Fibroblast of skin of scalp (primary cell): ENCODE measurements at places on chromosomes 16 and 17.

DNA sequence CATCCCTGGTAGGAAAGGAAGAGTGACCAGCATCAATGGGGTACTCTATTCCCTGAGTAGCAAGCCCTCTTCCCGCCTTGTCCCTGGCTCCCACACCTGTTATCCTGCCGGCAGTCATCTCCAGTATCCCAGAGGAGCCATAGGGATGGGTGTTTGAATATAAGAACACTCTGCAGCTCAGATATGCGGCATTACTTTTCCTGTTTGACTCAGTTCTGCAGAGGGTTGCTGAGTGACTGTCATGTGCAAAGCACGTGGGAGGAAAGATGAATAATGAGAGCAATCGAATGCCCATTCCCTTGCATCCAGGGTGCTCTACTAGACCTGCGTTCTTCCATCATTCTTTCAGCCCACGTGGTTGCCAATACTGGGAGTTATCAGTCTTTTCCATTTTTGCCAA lies 115.1 kb downstream of the PRKCB start:
- DNase-seq = no peak

DNA sequence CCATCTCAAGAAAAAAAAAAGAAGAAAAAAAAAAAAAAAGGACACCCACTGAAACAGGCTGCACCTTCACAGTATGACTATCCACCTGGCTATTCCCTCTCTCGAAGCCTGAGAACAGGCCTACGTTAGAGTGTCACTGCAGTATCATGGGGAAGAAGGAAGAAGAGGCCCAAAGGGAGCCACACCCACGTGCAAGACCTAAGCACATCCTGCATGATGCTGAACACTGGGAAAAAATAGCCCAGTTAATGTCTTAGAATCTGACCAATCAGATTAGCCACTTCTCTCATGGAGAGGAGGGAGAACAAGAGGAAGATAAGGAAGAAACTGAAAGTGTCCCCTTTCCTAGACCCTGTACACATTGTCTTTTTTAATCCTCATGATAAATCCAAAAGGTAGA lies 19.5 kb upstream of the MED13 start:
- DNase-seq = no peak

GRCh38 chr16:66954097-66954659 lies 6.9 kb upstream of the CES3 start:
- DNase-seq = peak; percentile 70

DNA sequence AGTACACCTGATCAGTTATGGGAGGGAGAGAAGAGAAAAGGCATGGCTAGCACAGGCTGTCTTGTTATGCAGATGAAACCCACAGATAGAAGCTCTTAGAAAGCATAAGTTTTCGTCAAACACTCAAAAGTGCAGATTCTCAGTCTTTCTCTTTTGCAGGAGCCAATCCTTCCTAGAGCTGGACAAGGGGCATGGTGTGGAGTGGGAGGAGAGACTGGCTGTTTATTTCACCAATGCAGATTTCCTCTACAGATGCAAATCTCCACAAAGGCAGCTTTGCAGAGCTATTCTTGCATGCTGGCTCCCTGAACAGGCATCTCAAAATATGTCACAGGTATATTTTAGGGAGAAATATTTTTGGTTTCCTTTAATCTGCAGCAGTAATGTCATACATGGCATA lies 1400.7 kb downstream of the CDH8 start:
- no peak for DNase-seq

DNA sequence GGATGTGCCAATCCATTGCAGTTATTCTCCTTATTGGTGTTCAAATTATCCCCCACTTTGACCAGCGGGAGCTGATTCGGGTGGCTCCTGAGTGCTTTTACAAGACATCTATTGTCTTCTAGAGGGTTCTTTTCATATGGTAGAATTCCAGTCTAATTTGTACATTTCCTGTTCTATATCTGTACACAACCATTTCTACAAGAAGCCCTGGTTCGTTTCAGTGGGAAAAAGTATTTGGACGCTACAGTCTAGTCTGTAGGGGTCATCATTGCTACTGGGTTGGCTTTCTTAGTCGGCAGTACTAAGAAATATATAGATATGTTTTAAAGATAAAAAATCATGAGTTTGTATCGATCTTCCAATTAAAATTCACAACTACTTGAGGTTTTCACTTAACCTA lies 262.6 kb downstream of the MAP2K6 start:
- peak; percentile 11 for DNase-seq

- no peak for DNase-seq
Measured at GRCh38 chr17:47907932-47908562, 12.0 kb downstream of the SP2 start.

- no peak for DNase-seq
Measured at GRCh38 chr17:56717471-56717870, 116.2 kb downstream of the C17orf67 start.

DNA sequence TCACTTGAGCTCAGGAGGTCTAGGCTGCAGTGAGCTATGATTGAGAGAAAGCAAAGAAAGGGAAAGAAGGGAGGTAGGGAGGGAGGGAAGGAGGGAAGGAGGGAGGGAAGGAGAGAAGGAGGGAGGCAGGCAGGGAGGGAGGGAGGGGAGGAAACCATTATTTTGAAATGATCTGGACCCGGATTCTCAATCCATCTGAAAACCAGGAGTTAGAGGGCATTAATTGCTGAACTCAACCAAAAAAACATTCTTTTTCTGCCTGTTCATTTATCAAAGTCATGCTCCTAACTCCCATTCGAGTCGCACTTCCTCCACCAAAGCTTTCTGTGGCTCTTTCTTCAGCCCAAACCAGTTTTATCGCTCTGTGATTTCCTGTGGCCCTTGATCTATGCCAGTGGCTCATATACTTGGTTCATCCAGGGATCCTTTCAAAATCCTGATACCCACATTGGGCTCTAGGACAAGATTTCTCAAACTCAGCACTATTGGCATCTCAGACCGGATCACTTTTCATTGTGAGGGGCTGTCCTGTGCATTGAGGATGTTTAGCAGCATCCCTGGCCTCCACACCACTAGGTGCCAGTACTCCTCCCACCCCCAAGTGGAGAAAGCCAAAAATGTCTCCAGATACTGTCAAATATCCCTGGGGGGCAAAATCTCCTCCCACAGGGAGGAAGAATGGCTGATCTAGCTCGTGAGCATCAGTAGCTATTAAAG lies 38.2 kb downstream of the CMTM4 start:
- DNase-seq = no peak

- DNase-seq = no peak
Measured at GRCh38 chr17:538181-538973, 176.3 kb downstream of the VPS53 start.

- peak; percentile 41 for DNase-seq
Measured at GRCh38 chr17:7916808-7917207, 719 bp upstream of the RNF227 start.

- DNase-seq = no peak
Measured at GRCh38 chr16:58272855-58273254, 22.0 kb downstream of the PRSS54 start.

DNA sequence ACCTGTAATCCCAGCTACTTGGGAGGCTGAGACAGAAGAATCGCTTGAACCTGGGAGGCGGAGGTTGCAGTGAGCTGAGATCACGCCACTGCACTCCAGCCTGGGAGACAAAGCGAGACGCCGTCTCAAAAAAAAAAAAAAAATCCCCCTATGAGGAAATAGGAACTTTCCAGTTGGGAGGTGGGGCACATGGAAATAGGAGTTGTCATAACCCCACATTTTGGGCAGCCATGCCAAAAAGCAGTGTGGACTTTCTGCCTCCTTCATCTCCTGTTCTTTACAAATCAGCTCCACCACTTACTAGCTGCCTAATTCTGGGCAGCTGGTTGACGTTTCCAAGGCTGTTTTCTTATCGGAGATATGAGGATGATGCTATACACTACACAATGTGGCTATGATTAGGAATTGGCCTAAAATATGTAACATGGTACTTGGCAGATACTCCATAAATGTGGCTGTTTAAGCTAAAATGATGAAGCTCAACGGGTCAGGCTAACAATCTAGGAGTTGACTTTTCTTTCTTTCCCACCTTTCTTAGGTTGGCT lies 21.5 kb upstream of the CCL5 start:
- DNase-seq = peak; percentile 29

- DNase-seq = no peak
Measured at GRCh38 chr16:48818257-48818656, 208.3 kb upstream of the N4BP1 start.

GRCh38 chr17:4998027-4998731 lies 429 bp downstream of the KIF1C start:
- no peak for DNase-seq

GRCh38 chr17:334974-335481 lies 17.6 kb downstream of the RPH3AL start:
- DNase-seq = no peak

GRCh38 chr17:78421534-78422266 lies 43.3 kb downstream of the PGS1 start:
- DNase-seq = peak; percentile 77

- no peak for DNase-seq
Measured at GRCh38 chr17:80573701-80574100, 29.1 kb downstream of the RPTOR start.

GRCh38 chr16:57038166-57038565 lies 48.8 kb downstream of the NLRC5 start:
- DNase-seq = peak; percentile 59

- no peak for DNase-seq
Measured at GRCh38 chr17:8668176-8668740, 37.7 kb upstream of the MYH10 start.

- no peak for DNase-seq
Measured at GRCh38 chr17:77854759-77855745, 103.5 kb upstream of the TNRC6C start.

GRCh38 chr17:27384261-27384701 lies 72.0 kb upstream of the KSR1 start:
- DNase-seq = peak; percentile 92

- peak; percentile 37 for DNase-seq
Measured at GRCh38 chr17:17876959-17877528, 40.3 kb upstream of the SREBF1 start.

DNA sequence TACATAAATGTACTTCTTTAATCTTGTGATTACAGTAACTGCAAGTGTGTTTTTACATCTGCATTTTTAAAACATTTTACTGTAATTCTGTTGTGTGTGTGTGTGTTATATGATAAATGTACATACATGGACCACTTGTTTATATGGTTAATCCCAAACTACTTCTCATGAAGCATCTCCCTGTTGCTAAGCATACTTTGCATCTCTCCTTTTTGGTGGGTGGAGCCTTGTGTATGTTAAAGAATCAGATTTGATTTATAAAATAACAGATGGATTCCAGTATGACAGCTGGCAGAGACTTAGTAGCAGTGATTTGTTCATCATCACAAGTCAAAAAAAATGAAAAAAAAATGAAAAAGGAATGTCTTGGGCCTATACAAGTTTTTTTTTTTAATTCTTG lies 56.0 kb upstream of the RHBDL3 start:
- DNase-seq = no peak

DNA sequence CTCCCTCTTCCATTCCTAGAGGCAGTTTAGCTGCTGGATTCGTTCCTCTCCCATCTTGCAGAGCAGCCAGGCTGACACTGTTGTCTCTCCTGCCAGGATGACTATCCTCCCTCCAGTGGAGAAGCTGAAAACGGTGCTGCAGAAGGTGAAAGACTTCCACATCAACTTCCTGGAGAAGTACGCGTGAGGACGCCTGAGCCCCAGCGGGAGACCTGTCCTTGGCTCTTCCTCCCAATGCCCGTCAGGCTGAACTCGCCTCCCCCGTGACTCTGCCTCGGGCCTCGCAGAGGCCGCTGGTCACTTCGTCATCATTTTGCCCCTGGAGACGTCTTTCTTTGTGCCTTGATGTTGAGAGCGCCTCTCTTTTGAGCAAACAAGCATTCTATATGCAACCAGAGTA lies 44.6 kb downstream of the GPT2 start:
- DNase-seq = no peak

DNA sequence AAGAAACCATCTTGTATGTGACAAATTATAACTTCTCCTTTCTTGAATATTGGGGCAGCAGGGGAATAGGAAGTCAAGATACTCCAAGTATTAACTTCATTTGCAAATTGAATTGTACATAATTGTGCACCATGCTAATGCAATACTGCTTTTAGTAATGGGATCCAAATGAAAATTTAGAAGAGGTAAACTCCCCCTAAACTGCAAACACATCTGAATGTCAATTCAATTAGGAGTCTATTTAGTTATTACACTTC lies 4.5 kb downstream of the STAT5B start:
- no peak for DNase-seq

GRCh38 chr17:47889734-47890529 lies 6.1 kb upstream of the SP2 start:
- DNase-seq = peak; percentile 78

GRCh38 chr16:56930486-56931270 lies 1.3 kb upstream of the HERPUD1 start:
- DNase-seq = no peak

DNA sequence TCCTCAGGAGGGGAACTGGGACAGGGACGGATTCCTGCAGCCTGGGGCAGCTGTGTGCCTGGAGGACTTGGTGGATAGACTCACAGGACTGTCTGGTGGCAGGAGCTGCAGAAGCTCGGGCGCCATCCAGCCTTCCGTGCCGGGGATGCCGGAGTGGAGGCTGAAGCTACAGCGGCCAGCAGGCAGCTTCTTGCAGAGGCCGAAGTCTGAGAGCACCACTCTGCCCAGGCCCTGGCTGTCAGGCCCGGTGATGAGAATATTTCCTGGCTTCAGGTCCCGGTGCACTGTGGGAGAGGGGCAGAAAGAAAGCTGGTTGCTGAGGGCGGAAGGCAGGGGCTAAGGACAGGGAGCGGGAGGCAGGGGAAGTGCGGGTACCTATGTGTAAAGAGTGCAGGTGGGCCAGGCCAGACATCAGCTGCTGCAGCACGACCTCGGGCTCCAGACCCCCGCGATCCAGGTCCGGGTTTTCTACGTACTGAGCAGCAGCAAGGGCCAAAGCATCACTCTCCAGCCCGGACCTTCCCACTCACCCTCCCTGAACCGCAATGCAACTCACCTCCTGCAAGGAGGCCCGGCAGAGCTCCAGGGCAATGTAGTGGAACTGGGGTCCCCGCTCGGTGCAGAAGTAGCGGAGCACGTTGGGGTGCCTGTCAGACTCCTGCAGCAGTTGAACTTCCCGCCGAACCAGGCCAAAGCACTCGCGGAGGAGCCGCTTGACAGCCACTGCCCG lies 16.1 kb downstream of the PLK1 start:
- DNase-seq = peak; percentile 11

GRCh38 chr17:77882481-77883212 lies 75.9 kb upstream of the TNRC6C start:
- DNase-seq = peak; percentile 47

GRCh38 chr17:39178536-39178935 lies 12.6 kb upstream of the ARL5C start:
- DNase-seq = no peak
